ENCODE measurements at places on chromosomes 7 and 10.

DNA sequence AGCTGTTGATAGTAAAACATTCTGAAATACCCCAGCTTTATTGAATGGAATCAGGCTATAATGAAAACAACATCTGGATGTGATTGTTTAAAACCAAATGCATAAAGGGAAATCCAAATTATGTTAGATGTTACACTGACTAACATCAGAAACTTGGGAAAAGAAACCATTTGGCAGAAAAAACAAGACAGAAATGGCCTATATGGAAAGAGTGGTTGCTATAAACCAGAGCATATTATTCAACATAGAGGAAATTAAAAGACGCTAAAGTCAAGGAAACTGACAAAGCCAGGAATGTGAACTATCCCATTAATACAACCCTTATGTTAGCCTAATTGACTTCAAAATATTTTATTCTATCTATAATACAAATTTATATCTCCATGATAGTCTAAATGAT is 53.0 kb upstream of the CABCOCO1 start:
- DNase-seq, result no peak

DNA sequence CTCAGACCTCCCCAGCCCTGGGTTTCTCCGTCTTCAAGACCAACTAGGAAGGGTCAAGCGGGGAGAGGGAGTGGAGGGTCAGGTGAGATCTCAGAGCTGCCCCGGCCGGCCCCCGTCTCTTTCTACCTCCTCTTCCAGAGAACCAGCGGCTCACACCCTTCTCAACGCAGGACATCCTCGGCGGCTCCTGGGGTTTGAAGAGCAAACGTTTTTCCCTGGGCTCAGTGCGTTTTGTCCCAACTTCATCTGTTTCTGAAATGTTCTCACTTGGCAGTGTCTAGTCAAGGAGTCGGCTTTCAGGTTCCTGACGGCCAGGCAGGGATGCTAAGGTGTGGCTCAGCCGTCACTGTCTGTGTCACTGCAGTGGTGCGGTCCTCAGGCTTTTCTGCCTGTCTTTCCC is 416.4 kb upstream of the FOXK1 start:
- no peak for DNase-seq

- DNase-seq, result no peak
Measured at GRCh38 chr7:123355576-123356190, 155.9 kb upstream of the SLC13A1 start.

DNA sequence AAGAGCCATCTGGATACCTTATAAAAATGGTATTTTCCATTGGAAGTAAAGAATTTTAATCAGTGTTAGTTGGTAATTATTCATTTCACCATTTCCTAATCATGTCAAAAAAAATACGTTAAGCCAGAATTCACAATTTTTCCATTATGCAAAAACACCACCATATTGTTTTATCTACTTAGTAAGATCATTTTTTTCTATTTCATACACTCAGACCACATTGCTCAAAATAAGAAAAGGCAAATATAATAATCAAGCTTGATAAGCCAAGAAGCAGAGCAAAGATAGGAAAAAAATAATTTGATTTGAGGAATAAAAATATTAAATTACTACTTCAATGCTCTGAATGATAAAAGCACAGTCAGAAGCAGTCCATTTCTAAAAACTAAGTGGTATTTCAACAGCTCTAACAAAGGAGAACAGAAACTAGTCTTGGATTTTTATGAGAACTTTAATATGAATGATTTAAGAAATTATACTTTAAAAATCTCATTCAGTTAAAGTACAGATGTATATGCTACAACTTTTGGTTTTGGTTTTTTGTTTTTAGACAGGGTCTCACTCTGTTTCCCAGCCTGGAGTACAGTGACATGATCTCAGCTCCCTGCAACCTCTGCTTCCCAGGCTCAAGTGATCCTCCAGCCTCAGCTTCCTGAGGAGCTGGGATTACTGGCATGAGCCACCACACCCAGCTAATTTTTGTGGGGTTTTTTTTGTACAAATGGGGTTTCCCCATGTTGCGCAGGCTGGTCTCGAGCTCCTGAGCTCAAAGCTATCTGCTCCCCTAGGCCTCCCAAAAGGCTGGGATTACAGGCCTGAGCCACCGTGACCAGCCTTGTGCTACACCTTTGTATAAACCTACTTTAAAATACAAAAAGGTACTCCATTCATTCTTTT is 46.6 kb downstream of the LRRN3 start:
- no peak for DNase-seq

GRCh38 chr10:57699944-57700343 is 567.8 kb downstream of the IPMK start:
- DNase-seq, result no peak

GRCh38 chr7:94440451-94441039 is 45.9 kb downstream of the COL1A2 start:
- DNase-seq, result no peak

GRCh38 chr7:40544221-40544723 is 409.5 kb downstream of the SUGCT start:
- no peak for DNase-seq

DNA sequence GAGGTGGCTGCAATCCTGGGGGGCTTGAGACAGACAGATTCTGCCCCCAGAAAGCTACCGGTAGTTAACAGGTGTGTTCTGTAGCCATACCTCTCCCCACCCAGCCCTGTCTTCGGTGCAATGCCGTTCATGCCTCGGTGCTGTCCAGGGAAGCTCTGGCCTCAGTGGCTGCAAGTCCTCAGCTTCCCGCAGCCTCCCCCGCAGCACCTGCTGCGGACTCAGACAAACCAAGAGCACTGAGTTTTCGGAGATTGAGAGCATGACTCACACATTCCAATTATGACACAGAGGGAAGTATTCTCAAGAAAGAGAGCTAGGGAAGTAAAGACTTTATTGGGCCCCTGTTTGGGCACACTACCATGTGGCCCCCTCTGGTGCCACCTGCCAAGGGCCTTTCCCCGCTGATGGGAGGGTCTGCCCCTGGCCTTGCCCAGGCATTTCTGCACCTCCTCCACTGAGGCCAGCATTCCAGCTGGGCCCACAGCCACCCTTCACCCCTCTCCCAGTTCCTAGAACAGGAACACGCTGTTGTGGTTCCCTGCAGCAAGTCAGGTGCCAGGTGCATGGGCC is 30.2 kb upstream of the EZH2 start:
- DNase-seq, result no peak

DNA sequence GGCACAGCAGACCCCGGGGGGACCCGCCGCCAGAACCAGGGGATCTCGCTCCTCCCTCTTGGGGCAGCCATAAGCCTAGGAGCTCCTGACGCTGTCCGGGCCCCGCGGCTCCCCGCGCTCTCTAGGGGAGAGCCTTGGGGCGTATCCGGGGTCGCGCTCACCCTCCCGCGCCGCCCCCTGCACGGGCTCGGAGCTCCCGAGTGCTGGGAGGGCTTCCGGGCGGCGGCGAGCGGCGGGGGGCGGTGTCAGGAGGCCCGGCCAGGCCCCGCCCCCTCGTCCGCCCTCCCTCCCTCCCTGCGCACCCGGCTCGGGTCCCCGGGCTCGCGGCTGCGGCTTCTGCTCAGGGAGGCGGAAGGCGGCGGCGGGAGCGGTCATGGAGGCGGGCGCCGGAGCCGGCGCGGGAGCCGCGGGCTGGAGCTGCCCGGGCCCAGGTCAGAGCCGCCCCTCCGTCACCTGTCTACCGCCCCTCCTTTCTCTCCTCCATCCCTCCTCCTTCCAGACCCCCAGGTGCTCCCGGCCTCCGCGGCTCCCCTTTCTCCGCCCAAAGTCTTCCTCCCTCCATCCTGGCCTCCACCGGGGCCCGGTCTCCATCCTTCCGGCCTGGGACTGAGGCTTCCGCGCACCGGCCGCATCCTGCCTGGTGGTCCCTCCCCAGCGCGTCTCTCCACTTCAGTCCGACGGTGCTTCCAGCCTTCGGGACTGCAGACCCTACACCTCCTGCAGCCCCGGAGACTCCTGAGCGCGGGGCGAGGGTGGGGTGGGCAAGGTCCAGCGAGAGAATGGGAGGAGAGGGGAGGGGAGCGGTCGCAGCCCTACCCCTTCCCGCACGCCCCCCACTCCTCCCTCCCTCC is at the start of gene CCDC136:
Gene CCDC136, plus strand, starts transcription at position 848 of the 851 bp plus-strand sequence. CDS start 444 bp downstream, outside the sequence.
- DNase-seq, result peak; percentile 56

GRCh38 chr7:41777894-41778596 is 75.2 kb upstream of the INHBA start:
- DNase-seq, result no peak

DNA sequence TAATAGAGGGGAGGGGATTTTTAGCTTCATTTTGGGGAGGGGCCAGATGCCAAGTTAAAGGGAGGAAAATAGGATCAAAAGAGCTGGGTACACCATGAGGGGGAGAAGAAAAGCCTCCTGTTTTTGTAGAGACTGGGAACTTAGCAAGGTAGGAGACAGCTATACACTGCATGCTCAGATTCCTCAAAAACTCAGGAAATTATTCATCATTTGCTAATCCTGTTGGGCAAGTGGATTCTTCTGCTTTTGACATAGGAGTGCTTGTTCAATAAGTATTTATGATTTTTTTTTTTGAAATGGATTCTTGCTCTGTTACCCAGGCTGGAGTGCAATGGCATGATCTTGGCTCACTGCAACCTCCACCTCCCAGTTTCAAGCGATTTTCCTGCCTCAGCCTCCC is 73.4 kb downstream of the LYZL2 start:
- DNase-seq, result no peak

DNA sequence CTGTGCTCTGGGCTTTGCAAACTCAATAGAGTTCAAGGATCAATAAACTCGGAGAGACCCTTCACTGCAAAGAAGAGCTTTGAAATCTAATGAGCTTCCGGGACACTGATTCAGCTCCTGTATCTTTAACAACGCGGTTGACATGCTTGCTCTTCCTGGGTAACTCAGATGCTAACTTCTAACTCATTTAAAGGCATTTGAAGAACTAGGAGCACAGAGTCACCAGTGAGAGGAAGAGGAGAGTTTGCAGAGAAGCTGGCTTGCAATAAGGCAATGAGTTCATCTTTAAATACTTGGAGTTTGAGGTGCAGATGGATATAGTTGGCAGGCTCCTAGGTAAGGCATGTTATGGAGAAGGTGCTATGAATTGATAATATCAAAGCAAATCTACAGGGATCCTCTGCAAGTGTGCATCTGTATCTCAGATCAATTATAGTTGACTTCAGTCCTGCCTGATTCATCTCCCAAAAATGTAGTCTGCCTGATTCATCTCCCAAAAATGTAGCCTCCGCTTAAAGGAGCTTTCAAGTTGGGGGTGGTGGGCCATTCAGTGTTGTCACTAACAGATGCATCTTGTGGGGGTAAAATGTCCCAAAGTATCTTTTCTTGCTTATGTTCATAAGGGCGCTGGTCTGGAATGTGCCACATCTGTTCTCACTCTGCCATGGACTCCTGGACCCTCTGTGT is 182.5 kb upstream of the PRSS58 start:
- DNase-seq, result no peak

DNA sequence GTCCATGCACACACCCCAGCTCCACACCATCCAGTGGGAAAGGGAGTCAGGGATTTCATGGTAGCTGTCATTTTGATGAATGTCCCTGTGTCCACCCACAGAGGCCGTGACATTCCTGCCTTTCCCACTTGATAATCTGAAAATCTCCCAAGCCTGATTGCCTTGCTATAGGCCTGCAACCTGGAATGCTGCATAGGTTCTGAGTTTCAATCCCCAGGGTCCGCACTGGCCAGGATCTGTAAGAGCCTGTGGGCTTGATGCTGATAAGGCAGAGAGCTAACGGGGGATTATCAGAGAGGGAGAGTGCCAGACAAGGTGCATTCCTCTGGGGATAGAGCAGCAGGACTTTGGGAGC is 57.5 kb downstream of the RBM20 start:
- no peak for DNase-seq

DNA sequence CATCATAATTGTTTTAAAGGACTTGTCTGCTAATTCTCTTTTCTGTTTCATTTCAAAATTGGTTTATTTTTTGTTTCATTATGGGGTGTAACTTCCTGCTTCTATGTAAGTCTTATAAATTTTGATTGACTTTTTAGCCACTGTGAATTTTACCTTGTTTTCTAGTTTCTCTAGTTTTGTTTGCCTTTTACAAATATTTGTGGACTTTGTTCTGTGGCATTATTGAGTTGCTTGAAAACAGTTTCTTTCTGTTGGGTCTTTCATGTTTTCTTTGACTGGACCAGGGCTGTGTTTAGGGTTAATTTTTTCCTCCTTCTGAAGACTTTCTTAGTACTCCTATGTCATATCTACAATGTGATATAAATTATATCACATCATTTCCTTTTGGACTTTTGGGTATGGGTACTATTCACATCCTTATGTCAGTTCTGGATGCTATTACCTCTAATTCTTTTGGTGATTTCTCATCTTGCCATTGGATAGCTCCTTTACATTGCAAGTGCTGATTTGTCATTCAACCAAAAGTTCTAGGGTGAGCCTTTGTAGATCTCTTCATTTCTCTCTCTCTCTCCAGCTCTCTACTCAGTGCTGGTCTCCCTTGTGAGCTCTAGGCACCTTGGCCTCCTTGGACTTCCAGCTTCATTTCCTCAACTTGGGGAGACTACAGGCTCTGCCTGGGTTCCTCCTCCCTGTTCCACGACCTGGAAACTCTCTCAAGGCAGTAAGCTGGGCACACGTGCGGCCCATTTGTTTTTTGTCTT is 36.9 kb downstream of the MLLT10 start:
- no peak for DNase-seq

DNA sequence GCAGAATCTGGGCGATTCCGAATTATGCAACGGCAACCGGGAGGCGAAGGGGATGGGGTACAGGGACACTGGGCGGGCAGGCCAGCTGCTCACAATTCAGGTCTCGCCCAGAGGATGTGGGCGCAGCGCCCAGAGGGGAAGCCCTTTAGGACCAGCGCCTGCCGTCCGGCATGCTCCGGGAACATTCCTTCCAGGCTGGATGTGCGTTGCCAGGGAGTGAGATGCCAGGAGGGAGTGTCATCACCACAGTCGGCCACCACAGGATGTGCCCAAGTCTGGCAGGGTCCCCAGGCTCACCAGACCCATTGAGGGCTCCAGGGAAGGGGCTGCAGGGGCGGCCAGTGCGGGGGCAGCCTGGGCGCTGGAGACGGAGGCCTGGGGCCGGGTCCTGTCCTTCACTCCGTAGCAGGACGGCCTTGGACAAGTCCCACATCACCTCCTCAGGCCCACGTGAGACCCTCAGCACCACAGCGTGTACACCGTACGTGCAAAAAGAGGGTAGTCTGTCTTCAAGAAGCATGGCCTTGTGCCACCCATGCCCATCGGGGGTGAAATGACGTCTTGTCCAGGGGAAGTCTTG is 63.9 kb downstream of the FOXL3 start:
- DNase-seq, result no peak

DNA sequence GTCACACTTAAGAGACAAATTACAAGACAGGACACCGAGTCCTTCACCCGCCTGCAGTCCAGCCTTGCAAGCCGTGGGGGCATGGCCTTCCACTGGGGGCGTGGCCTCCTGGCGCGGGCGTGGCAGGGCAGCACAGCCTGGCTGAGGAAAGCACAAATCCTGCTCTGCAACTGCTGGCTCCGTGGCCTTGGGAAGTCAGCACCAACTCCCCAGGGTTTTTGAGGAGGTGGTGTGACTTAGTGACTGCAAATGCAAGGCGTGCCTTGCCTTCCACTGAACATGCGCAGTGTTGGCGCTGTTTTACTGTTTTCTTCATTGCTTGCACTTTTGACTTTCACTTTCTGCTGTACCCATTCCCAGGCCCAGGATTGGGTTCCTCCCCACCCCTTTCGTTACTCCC is 12.9 kb upstream of the BMS1 start:
- DNase-seq, result no peak

Measured in stimulated activated CD8-positive, alpha-beta memory T cell treated with anti-CD3 and anti-CD28 coated beads, Interleukin-4, amount 100 ng/mL, for 1 hour (primary cell).